ENCODE measurements at places on chromosomes 5 and 9.
A peak's percentile ranks its signal among the peaks of the same experiment; 100 is the strongest.

GRCh38 chr5:174065528-174066197 lies 20.2 kb downstream of the NSG2 start:
- DNase-seq: no peak

DNA sequence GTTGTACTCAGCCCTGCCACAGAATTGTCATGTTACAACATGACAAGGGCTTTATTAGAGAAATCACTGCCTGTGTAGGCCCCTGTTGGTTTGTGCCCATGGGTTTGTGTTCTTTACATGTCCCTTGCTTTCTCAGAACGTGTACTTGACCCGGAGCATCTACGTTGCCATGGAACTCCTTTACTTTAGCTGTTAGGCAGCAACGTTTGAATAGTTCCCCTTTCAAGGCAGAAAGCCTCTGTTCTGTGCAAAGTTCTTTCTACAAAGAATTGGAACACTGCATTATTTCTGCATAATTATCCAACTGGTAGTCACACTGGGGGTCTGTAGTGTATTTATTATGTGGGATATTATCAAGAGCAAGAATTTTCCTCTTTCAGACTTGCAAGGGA lies 51.1 kb downstream of the FBXL7 start:
- DNase-seq: no peak

GRCh38 chr5:62029303-62029702 lies 276.7 kb upstream of the KIF2A start:
- DNase-seq: no peak

DNA sequence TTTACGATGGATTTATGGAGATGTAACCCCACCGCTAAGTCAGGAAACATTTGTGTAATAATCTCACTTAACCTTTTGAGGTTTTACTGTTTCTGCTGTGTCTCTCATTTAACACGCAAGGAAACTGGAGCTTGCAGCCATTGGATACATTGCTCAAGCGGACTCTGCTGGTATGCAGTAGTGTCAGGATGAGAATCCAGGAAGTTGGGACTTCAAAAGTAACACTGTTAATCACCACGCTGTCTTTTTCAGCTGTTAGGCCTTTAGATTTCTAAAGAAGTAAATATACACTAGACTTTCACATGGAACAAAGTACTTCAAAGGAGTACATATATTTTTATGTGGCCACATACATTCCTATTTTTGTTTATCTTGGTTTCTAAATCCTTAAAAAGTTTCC lies 114.7 kb downstream of the LPAR1 start:
- no peak for DNase-seq

- peak; percentile 40 for DNase-seq
Measured at GRCh38 chr5:61332358-61332749, 296 bp downstream of the ZSWIM6 start.

- DNase-seq: no peak
Measured at GRCh38 chr5:129125819-129126218, 31.3 kb downstream of the ISOC1 start.

DNA sequence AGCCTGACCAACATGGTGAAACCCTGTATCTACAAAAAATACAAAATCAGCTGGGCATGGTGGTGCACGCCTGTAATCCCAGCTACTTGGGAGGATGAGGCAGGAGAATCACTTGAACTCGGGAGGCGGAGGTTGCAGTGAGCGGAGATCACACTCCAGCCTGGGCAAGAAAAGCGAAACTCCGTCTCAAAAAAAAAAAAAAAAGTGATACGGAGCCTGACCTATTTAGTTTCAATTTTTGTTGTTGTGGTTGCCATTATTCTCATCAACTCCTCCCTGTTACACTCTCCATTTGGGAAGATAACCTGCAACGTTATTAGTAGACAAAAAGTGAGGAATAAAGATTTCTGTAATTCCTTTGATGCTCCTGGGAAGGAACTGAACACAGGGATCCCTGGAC lies 1.3 kb downstream of the STOM start:
- DNase-seq: no peak

DNA sequence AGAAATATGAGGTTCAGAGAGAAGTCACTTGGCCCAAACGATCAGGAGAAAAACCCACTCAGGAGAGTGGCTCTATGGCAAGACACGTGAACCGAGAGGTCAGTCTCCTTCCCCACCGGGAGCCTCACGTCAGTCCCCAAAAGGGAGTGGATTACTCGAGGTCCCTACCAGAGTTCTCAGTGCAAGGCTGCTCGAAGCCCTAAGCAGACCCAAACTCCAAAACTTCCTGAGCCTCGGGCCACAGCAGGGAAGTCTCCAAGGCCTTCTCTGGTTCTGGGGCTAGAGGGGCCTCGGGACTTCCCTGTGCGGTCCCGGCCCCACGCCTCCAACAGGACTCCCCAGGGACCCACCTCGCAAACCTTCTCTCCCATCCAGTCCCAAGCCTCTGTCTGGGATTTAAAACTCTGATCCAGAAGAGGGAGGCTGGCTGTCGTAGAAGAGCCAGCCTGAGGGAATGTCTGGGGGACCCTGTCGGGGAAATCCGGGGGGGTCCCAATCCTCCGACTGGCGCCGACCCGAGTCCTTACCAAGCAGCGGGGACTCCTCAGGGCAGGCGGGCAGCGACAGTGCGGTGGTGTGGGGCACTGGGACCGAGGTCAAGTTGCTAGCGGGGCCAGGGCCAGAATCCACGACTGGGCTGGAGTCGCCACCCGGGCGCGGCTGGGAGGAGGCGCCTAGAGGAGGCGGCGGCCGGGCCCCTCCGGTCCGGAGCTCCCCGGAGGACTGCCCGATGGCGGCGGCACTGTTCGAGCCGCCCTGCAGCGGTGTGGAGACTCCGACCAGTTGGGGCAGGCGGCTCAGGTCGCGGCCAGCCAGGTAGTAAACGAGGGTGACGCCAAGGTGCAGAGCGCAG lies 679 bp downstream of the B4GALT1 start:
- no peak for DNase-seq

DNA sequence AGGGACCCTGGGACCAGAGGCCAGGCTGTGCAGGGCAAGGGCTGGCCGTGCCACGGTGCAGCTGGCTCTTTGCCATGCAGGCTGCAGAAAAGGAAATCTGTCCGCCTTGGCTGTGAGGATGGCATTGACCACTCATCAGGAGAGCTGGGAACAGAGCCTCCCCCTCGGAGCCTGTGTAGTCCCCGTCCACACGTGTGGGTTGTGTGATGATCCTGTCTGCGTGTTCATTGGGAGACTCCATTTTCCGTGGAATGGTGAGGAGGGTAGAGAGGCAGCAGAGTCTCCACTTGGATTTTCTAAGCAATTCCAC lies 47.7 kb downstream of the EHMT1 start:
- DNase-seq: no peak

GRCh38 chr5:4054092-4054491 lies 458.5 kb downstream of the IRX1 start:
- no peak for DNase-seq

GRCh38 chr5:56974241-56974640 lies 22.3 kb upstream of the MIER3 start:
- no peak for DNase-seq

DNA sequence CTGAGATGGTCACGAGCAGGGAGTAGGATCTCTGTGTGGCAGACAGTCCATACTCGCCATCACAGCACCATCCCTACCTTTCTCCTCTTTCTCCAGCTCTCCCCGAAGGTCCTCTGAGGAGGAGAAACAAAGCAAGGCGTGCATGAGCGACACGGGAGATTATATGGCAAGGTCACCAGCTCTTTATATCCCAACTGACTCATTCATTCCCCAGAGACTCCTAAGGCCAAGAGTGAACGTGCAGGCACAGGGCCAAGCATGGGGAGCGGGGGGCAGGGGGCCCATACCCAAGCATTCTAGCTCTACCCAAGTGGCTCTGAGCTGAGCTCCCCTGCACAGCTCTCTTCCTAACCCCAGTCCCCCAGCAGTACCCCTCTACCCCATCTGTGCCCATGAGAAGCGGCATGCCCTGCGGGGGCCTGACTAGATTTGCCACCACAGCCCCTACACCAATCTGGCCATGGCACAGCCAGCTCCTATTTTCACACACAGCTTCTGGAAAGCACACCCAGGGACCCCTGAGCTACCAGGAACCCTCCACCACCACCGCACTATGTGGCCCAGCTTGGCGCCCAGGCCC lies 6.8 kb downstream of the TRIM7 start:
- no peak for DNase-seq

DNA sequence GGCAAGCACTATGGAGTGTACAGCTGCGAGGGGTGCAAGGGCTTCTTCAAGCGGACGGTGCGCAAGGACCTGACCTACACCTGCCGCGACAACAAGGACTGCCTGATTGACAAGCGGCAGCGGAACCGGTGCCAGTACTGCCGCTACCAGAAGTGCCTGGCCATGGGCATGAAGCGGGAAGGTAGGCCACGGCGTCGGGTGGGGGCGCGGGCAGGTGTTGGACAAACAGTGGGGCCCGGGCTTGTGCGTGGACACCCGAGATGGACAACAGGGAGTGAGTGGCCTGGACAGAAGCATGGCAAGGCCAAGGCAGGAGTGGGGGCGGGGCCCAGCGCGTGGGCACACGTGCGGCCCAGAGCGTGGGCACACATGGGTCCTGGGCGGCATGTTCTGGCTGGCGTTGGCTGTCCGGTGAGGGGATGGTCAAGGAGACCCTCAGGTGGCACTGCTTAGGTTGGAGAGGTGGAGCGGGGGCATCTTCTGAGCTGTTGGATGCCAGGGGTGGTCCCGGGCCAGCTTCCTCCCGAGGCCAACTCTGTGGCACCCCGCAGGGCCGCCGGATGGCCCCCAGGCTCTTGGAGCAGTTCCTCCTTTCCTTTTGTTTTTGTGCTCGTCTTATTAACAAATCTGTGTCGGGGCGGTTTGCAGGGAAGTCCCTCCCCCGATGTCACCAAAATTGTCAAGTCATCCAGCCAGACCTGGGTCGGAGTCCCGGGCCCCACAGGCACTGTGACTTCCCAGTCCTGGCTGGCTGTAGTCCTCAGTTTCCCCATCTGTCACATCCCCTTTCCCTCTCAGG lies 82.9 kb downstream of the RXRA start:
- no peak for DNase-seq

- no peak for DNase-seq
Measured at GRCh38 chr5:8749556-8749955, 796.3 kb downstream of the SEMA5A start.

GRCh38 chr9:119810645-119811429 lies 441.6 kb upstream of the BRINP1 start:
- DNase-seq: no peak

DNA sequence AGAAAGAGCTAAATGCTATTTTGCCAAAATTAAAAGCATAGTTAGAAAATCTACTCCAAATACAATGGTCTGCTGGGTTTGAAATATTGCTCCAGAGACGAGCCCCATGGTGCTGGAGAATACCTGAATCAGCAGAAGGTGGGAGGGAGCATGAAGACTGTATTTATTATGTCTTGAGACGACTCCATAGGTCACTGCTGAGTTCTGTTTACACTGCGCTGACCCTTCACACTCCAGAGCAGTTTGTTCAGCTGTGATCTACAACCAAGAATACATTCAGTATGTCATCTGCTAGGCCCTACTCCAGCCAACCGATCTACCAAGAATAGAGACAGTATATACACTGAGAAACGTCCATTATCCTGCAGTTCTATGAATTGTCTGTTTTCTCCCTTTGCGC lies 150.5 kb downstream of the TLE1 start:
- no peak for DNase-seq

Data from neuronal stem cell (in vitro differentiated cells).